Kidney epithelial cell (primary cell): ENCODE measurements at places on chromosomes 4 and X. TPM values are rescaled to one million over a fixed set of nuclear protein-coding genes. Genes with fewer than 3 reads are reported as not detected.

GRCh38 chrX:125295337-125295736 is 24.3 kb upstream of the TEX13C start:
- no peak for DNase-seq

Gene SMARCA1
- total RNA-seq = 32.7 and 34.0 TPM in 2 replicates

DNA sequence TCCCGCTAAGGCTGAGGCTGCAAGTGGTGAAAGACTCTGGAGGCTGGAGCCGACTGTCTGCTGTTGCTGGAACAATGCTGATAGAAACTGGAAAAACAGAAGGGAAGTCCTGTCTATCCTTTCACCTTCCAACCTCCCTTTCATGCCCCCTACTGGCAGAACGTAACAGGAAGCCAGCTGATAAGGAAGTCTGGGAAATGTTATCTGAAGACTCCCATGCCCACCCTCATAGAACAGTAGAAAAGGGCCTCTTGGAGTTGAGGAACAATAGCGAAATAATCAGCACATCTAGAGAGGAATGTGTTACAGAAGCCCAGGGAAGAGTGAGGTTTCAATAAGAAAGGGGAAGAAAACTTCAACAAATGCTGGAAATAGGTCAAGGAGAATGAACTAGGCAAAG is 117.1 kb upstream of the DKK2 start:
- no peak for DNase-seq

GRCh38 chr4:179989975-179990374 is 2253.2 kb upstream of the TENM3 start:
- peak; percentile 80 for DNase-seq

DNA sequence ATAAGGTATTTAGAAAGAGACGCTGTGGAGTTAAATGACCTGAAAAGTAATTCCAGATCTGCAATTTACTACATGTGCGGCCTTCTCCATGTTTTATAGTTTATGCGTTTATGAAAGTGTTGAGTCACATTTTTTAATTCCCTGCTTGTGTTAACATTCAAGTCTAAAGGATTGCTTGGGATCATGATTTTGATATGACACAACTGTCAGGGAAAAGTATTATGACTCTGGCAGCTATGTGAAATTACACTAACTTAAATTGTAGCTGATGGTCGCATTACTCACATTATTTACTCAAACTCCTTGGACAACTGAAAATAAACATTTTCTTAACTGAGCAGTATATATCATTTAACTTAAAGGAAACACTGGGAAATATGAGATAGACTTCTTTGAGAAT is 14.3 kb upstream of the GABRB1 start:
- no peak for DNase-seq

GRCh38 chr4:17511509-17511949 is 361 bp downstream of the QDPR start:
- DNase-seq = no peak

DNA sequence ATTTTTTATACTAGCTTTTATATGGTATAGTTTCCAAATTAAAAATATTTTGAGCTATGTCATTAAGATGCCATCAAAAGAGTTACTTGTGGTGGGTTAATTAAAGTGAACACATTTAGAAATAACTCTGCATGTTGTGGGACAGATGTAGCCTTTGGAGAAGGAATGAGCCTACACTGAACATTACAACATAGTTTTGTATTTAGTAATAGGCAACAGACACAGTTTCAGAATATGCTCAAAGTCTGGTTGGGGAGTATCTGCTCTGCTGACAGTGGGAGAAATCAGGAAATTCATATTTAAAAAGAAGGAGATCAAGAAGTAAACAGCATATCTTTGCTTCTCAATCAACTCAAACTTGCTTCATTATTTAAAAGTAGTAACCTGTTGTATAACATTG is 23.7 kb downstream of the EMCN start:
- no peak for DNase-seq

- DNase-seq = no peak
These were observed 25.5 kb downstream of the AP1AR start for GRCh38 chr4:112257098-112257497.

DNA sequence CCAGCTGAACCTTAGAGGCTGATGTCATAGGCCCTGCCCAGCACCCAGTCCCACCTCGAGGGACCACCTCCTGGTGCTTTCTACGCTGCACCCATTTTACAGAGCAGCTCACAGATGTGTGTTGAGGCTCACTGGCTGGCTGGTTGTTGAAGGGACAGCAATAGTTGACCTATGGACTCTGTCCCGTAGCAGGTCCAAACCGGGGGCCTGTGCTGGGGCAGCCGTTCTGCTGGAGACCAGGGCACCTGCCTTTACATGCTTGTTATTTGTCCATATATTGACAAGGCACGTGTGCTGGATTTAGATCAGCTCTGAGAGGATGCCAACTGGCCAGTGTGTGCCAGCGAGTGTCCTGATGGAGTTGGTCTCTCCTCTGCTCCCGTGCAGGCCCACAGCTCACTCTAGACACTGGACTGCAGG is 58.1 kb downstream of the TNIP2 start:
- DNase-seq = no peak

GRCh38 chr4:73676861-73677323 is 56.7 kb upstream of the RASSF6 start:
- DNase-seq = peak; percentile 96

- no peak for DNase-seq
These were observed 124.0 kb upstream of the PJA1 start for GRCh38 chrX:69289046-69289792.

Gene INTS6L
- 3.0 and 3.5 TPM in 2 replicates for total RNA-seq

DNA sequence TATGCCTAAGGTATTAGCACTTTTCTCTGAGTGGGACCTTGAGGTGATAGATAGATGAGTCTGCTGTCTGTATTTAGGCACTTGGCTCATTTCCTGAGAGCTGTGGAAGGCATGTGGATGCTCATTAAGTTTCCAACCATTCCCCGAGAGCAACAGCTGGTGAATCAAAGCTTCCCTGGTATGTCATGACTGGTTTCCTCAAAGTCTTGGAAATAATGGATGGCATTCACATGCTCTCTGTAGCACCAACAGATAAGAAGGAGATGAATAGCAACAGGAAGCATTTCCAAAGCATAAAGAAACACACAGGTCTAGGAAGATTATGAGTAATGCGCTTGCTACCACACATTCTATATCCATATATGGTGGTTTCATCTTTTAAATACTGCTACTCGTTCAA is 118.3 kb upstream of the ETNPPL start:
- DNase-seq = peak; percentile 61

DNA sequence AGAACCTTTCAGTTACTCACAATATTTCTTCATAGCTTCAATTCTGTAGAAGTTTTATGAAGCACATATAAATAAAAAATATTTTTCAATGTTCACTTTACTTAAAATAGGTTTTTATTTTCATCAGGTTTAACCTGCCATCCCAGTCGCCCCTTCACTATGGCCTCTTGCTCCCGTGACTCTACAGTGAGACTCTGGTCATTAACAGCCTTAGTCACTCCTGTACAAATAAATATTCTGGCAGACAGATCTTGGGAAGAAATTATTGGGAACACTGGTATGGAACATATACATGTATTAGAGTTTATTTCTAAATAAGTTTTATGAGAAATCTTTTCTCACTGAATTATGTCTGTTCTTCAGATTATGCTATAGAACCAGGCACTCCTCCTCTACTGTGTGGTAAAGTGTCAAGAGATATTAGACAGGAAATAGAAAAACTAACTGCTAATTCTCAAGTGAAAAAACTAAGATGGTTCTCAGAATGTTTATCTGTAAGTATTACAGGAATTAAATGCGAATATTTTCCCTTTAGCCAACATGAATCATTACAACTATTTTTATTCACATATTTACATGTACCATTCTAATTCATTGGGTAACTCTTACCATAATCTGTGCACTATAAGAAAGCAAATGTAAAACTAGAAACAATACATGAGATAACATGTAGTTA is 45.6 kb downstream of the SPATA4 start:
- no peak for DNase-seq

DNA sequence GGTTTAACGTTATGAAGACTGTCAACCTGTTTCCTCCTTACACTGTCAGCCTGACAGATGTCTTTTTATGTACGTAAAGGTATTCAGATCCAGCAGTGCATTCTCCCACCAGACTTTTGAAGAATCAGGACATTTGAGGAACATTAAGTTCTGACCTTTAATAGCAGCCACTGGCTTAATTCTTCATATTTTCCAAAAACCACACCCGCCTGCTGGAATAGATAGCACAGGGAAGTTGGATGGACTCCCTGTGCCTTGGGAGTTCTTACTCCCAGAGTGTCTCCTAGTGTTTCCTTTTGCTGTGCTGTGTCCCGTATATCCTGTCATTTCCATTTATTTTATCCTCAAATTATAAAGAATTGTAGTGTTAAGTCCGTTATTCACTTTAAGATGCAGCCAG is 94.5 kb downstream of the AFF1 start:
- DNase-seq = no peak

- DNase-seq = no peak
These were observed 46.4 kb upstream of the GABRE start for GRCh38 chrX:152020888-152021287.

Gene GSX2
- total RNA-seq = not detected in 2 replicates

DNA sequence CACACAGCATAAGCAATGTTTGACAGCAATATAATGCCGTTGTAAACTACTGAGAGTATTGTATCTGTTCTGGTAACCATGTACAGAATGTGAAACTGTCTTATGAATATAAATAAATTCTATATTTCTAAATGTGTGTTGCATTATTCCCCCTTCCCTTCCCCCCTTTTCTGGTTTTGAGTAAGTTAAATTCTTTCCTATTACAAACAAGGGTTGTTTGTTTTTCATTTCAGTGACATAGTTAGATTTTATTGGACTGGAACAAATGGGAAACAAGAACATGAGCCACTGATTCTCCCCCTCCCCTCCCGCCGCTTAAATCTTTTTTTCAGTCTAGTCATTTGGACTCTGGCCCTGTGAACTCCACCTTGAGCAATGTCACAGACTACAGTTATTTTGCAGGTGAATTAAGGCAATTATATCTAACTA is 69.8 kb downstream of the GPAT3 start:
- no peak for DNase-seq

Gene CFAP47
- total RNA-seq = 0.08 and 0.21 TPM in 2 replicates

GRCh38 chr4:620201-620600 is 5.2 kb upstream of the PDE6B start:
- no peak for DNase-seq

DNA sequence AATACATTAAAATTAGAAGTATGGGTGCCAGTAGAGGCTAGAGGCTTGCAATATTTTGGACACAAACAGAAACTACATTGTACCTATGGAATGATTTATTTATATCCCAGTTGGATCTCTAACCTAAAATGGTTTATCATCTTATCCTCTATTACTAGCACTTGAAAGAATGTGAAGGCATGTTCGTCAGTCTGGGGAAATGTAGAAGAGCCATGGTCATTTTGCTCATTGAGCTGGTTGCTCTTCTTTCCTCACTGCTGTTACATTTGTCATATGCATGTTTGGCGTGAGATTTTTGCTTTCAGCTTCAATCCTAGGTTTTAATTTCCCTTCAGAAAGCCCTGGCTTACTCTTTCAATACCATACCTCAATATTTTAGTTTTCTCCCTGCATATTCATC is 82.4 kb upstream of the MYOZ2 start:
- DNase-seq = no peak

Gene NDP
- total RNA-seq = not detected in 2 replicates

DNA sequence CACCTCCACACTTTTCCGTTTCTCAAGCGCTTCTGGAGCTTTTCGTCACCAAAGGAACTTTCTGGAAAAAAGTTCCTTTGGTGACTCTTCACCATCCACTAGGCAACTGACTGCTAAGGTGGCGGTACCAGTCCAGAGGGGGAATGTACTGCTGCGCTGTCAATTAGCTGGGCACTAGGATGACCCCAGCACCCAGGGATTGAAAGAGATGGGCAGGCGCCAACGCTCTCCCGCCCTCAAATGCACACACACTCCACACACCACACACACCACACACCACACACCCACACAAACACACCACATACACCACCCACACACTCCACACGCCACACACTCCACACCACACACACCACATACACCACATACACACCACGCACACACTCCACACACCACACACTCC is 10.4 kb downstream of the PRDM8 start:
- DNase-seq = no peak

DNA sequence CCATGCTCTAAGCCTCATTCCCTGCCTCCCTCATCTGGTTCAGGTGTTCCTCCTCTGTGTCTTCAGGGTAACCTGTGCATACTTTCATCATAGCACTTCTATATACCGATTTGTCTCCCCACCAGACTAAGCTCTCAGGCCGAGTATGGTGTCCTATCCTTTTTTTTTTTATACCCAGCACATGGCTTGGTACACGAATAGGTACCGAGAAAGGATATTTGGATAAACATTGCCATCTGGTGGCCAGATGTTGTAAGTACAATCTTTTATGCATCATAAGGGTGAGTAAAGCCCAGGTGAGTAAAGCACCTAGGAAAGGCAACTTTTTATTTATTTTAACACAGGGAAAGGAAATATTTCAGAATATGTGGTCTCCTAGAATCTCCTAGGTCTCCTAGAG is 68.4 kb downstream of the MID2 start:
- no peak for DNase-seq

DNA sequence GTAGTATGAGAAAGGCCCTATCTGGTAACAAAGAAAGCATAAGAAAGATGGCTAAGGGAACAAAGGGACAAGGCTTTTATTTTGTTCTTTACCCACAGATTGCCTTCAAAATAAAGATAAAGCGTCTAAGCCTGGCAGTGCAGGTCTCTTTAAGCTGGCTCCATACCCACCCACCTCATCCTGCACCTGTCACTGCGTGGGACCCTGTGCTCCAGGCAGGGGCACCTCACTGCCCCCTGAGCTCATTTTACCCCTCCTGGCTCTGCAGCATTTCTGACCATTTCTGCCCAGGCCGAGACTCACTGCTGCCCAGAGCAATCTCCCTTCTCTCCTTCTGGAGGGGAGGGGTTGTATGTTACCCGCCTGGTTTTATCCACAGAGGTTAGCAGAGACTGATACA is 1.7 kb upstream of the CYP4V2 start:
- DNase-seq = no peak

DNA sequence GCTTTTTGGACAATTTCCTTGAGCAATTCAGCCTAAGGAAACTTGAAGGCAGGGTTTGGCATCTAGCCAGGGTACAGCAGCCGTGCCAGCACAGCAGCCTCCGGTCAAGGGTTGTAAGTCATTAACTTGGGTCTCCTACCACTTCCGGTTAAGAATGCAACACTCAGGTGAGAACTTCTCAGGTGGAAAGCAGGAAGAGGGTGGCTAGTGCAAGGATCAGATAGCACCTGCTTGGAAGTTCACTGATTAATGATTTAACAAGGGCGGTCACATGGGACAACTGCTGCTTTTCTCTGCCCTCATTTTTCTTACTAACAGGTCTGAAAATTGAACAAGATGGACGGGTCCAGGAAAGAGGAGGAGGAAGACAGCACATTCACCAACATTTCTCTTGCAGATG is 30.1 kb upstream of the SCOC start:
- DNase-seq = peak; percentile 87

DNA sequence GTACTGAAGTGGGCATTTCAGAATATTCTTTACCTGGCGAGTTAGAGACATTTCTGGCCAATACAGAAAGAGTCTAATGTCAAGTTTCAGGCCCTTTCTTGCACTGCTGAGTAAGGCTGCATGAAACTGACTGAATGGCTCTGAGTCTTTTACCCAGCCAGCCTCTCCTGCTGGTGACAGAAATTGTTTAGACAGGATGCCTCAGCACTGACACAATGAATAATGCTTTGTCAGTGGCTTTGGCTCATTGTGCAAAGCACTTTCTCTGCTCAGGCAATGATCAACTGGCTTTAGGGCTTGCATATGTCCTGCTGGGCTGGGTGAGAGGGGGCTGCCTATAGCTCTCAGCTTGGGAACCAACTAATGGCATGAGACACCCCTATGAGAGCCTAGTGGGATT is 45.5 kb downstream of the CLNK start:
- DNase-seq = no peak
